PC-9 (cell line): ENCODE measurements at places on chromosomes 3 and 15. TPM values are rescaled to one million over a fixed set of nuclear protein-coding genes. Genes with fewer than 3 reads are reported as not detected.

DNA sequence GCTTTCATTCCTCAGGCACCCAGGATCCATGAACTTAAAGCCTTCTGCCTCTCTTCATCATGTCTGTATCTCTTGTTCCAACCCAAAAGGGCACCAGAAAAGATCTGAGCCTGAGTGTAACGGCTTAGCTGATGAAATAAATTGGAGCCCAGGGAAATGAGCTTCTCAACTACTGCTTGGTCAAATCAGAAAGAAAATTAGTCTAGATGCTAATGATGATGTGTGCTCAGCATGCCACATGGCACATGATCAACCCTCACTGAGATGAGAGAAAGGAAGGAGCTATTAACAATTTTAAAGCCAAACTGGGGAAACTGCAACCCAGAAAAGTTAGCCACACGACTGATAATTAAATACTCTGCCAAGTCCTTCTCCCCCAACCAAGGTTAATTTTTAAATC, 325.7 kb downstream of the CNTN3 start:
- no peaks in the 10 kb centered on the region for H3K27me3 ChIP-seq
- H3K36me3 ChIP-seq: no peaks in the 10 kb centered on the region
- DNase-seq: no peak
- H3K4me3 ChIP-seq: no peak overlapping the region

DNA sequence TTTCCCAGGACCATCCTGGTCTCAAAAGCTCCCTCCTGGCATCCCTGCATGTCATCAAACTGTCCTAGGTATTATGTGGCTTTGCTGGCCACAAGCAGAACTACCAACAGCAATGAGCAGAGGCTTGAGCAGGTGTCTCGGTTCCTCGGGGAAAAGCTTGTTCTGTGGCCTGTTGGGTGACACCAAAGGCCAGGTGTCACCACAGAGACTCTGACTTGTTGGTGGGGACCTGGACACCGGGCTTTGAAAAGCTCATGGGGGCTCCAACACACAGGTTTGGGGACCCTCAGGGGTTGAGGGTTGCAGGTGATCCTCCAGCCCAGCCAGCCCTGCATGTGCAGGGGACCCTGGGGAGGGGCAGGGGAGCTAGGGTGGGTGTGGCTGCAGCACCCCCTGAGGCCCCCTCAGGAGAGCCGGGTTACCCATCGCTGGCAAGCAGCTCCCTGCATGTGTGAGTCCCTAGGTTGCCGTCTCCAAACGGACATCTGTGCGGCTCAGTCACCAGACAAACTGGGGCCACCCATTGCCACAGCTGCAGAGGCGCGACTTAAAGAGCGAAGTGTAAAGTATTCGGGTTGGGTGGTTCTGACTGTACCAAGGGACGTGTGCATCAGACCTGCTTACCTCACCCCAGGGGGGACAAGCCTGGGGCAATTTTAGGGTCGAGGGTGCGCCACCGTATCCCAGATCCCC, 140.1 kb downstream of the CHSY1 start:
- no peaks in the 10 kb centered on the region for H3K27me3 ChIP-seq
- no peak overlapping the region for H3K4me3 ChIP-seq
- no peaks in the 10 kb centered on the region for H3K4me1 ChIP-seq
- no peak for DNase-seq
- H3K27ac ChIP-seq: no peak overlapping the region

DNA sequence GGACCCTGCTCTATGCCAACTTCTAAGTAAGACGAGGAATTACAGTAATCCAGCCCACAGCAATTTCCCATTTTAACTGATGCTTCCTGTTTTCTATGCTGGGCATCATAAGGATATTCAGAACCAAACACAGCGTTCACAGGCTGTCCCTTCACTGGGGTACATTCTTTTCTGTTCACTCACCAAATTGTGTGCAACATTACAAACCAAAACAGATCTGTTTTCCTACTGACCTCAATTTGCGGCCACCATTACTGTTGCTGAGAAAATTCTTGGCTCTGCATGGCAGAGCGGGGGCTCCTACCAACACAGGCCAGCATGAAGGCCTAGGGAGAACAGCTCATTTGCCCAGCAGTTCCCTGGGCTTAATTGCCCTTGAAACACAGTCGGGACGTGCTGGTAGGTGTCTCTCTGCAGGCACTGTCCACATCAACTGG, 76.5 kb downstream of the MYO1E start:
- peaks cover 98% of the 10 kb centered on the region for H3K4me1 ChIP-seq
- peak overlapping the region; percentile 97 for H3K27ac ChIP-seq
- peak overlapping the region; percentile 25; the same call in 1 of the 2 replicates for H3K4me3 ChIP-seq
- 0 out of 2 replicates have a peak, but pooled peaks cover 5% of the 10 kb centered on the region for H3K36me3 ChIP-seq

- no peak overlapping the region for H3K27ac ChIP-seq
- no peaks in the 10 kb centered on the region for H3K36me3 ChIP-seq
- no peaks in the 10 kb centered on the region for H3K4me1 ChIP-seq
- peaks cover 14% of the 10 kb centered on the region; the same call in 1 of the 2 replicates for H3K27me3 ChIP-seq
- no peak overlapping the region for H3K4me3 ChIP-seq
These were observed 14.3 kb upstream of the MASP1 start for GRCh38 chr3:187305881-187306280.

DNA sequence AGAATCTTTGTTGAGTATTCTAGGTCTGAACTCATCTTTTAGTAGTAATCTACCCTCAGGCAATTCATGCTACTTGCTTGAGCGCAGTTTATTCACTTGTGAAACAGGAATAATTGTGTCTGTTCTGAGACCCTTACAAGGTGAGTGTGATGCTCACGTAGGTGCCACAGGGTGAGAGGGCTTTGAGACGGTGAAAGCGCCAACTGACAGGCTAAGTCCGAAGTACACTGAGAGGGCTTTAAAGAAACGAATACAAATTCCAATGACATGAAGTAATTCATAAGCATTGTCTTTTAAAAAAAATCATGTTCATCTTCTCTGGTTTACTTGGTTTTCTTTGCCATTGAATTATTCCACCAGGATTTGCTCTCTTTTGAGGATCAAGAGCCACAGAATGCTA, 393.7 kb upstream of the RGMA start:
- H3K27me3 ChIP-seq: peaks cover 9% of the 10 kb centered on the region
- no peak overlapping the region for H3K4me3 ChIP-seq
- no peak overlapping the region for H3K27ac ChIP-seq
- H3K36me3 ChIP-seq: no peaks in the 10 kb centered on the region
- no peaks in the 10 kb centered on the region for H3K4me1 ChIP-seq

GRCh38 chr3:126216416-126216815, 36.0 kb upstream of the ALDH1L1 start:
- no peak overlapping the region for H3K4me3 ChIP-seq
- peak; percentile 15 for DNase-seq
- no peaks in the 10 kb centered on the region for H3K36me3 ChIP-seq
- H3K4me1 ChIP-seq: peaks cover 38% of the 10 kb centered on the region
- no peaks in the 10 kb centered on the region for H3K27me3 ChIP-seq
- H3K27ac ChIP-seq: 0 out of 2 replicates have a peak overlapping the region, but pooled peaks have one; percentile 11

DNA sequence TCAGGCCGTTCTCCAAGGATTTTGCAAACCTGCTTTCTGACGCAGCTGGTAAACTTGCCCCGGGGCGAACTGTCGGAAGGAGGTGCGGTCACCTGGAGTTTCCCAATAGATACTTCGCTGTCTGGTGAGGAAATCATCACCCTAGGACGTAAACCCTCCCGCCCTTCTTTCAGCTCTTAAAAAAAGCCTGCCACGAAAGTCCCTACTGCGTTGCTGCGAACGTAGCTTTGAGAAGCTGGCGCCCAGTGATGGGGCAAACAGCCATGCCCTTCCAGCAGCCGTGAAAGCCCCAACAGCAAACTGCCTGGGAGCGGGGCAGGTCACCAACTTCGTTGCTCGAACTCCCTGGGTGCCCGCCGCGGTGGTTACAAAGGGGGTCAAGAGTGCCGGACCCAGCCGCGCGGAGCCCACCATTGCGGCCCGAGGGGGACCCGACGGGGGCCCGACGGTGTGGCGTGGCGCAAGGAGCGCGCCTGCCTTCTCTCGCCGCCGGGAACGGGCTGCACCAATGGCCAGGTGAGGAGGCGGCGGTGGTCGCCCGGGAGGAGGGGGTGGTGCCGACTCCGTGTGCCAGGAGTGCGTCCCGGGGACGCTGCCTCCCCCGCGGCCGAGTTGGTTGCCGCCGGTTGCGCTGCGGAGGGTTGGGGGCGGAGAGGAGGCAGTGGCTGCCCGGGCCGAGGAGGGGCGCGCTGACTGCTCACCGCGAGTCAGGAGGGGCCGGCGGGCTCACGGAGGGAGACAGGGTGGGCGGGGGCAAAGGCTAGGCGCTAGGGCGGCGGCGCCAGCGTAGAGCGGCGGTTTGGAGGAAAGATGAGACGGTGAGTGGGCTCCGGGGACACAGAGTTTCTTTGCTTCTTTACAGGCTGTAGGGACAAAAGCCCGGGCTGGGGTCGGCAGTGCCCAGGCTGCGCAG, at the start of gene PHLDB2:
PHLDB2 (plus strand) TSS at position 205 of the 913 bp plus-strand sequence. CDS start 24,813 bp downstream, outside the sequence.
- peak within 1 kb of the TSS; percentile 65 for H3K4me3 ChIP-seq
- H3K4me1 ChIP-seq: peaks cover 45% of the 10 kb centered on the region
- H3K27me3 ChIP-seq: no peaks in the 10 kb centered on the region
- H3K27ac ChIP-seq: peak within 1 kb of the TSS; percentile 88
- DNase-seq: peak; percentile 89
- H3K36me3 ChIP-seq: 0 out of 2 replicates have a peak, but pooled peaks cover 3% of the 10 kb centered on the region

DISP2 gene
- 0.35 and 0.63 TPM in 2 replicates for total RNA-seq

- no peaks in the 10 kb centered on the region for H3K36me3 ChIP-seq
- peaks cover 11% of the 10 kb centered on the region for H3K27me3 ChIP-seq
- H3K27ac ChIP-seq: no peak overlapping the region
These were observed 14.5 kb downstream of the RTP4 start for GRCh38 chr3:187382609-187383151.

- H3K4me3 ChIP-seq: no peak overlapping the region
- no peak overlapping the region for H3K27ac ChIP-seq
- H3K27me3 ChIP-seq: no peaks in the 10 kb centered on the region
These were observed 25.5 kb downstream of the SLC12A8 start for GRCh38 chr3:125186800-125187598.

GRCh38 chr3:73509816-73510215, 114.9 kb downstream of the PDZRN3 start:
- H3K27me3 ChIP-seq: peaks cover 21% of the 10 kb centered on the region
- no peak overlapping the region for H3K4me3 ChIP-seq
- DNase-seq: no peak
- no peaks in the 10 kb centered on the region for H3K36me3 ChIP-seq
- H3K27ac ChIP-seq: no peak overlapping the region

DNA sequence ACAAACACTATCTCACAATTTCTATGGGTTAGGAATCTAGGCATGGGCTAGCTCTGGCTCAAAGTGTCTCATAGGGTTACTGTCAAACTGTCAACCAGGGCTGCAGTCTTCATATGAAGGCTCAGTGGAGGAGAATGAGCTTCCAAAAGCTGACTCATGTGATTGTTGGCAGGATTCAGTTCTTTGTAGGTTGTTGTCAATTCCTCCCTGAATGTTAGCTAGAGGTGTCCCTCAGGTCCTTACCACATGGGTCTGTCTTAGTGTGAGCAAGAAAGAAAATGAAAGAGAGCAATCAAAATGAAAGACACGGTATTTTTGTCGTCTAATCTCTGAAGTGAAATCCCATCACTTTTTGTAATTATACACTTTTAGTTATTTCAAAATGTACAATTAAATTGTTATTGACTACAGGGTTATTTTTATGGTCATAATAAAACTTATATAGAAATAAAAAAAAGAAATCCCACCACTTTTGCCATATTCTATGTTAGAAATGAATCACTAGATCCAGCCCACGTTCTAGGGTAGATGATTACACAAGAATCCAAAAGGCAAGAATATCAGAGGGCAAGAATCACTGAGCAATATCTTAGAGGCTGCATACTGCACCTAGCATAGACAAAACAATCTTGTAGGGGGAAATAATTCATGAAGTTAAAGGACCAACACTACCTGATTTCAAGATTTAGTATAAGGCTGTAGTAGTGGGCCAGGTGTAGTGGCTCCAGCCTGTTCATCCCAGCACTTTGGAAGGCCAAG, 8.4 kb downstream of the ACSBG1 start:
- no peaks in the 10 kb centered on the region for H3K27me3 ChIP-seq
- DNase-seq: no peak
- H3K4me3 ChIP-seq: no peak overlapping the region
- no peaks in the 10 kb centered on the region for H3K36me3 ChIP-seq

DNA sequence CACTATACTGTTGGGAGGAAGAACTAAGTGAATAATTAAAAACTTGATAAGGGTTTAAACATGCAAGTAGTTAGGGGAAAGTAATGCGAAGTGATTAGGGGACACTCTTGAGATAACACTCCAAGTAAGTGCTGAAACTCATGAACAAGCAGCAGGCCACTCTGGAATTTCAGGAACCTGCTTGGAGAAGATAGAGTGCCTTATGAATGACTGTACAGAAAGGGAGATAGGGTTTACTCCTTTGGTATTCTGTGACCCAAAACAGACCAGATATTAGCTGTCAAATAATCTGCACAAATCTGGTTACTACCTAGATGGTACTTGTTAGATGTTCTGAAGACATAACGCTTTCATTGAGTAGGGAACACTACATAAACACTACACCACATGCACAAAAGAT, 85.6 kb downstream of the FRMD4B start:
- no peaks in the 10 kb centered on the region for H3K36me3 ChIP-seq
- H3K4me1 ChIP-seq: peaks cover 10% of the 10 kb centered on the region; the same call in 1 of the 2 replicates
- H3K27ac ChIP-seq: no peak overlapping the region
- no peak overlapping the region for H3K4me3 ChIP-seq

DNA sequence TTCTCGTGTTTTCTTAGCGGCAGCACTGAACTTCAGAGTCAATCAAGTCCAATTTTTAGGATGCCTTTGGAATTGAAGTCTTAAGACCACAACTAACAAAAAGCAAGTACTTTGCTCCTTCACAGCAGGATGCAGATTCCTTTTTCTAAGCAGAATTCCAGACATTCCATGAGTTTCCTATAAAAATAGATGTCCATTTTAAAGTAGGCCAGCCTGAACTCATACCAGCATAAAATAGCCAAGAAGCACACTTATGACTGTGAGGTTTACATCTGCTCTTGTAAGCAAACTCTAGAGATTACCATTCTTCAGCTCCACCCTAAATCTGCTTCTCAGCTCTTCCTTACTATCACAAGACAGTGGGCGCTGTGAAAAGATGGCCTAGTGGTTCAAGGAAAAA, 85.8 kb downstream of the THBS1 start:
- no peaks in the 10 kb centered on the region for H3K36me3 ChIP-seq
- H3K27ac ChIP-seq: no peak overlapping the region
- no peaks in the 10 kb centered on the region for H3K27me3 ChIP-seq
- no peak overlapping the region for H3K4me3 ChIP-seq
- DNase-seq: no peak
- H3K4me1 ChIP-seq: 0 out of 2 replicates have a peak, but pooled peaks cover 4% of the 10 kb centered on the region

DNA sequence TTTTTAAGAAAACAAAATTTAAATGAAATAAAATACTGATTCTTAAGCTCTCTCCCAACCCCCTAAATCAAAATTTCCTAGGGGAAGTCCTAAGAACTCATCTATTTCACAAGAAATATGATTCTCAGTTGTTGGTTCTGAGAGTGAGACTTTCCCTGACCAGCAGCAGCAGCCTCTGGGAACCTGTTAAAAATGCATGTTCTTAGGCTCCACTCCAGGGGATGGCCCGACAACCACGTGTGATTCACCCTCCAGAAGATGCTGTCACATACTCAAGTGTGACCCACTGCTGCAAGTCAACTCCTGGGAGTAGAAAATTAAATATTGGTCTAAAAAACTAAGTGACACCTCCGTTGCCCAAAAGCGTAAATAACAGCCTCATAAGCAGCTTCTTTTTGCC, 343.2 kb upstream of the NR2F2 start:
- no peaks in the 10 kb centered on the region for H3K27me3 ChIP-seq
- no peak overlapping the region for H3K27ac ChIP-seq
- DNase-seq: no peak
- H3K4me1 ChIP-seq: peaks cover 5% of the 10 kb centered on the region; the same call in 1 of the 2 replicates
- H3K36me3 ChIP-seq: no peaks in the 10 kb centered on the region

STIMATE gene
- 16.8 and 19.7 TPM in 2 replicates for total RNA-seq
